ENCODE measurements at places on chromosomes 12 and 14.

- H3K4me1 ChIP-seq: peaks cover 15% of the 10 kb centered on the region
- H3K36me3 ChIP-seq: peaks cover 4% of the 10 kb centered on the region
- peaks cover 7% of the 10 kb centered on the region for H3K27me3 ChIP-seq
- no peak overlapping the region for H3K27ac ChIP-seq
- DNase-seq: no peak
- no peak overlapping the region for H3K4me3 ChIP-seq
Observed at GRCh38 chr14:92847749-92848148, 53.6 kb downstream of the GOLGA5 start.

GRCh38 chr12:131103669-131104462 is 150.2 kb downstream of the ADGRD1 start:
- no peaks in the 10 kb centered on the region for H3K36me3 ChIP-seq
- H3K4me3 ChIP-seq: no peak overlapping the region
- H3K27me3 ChIP-seq: peaks cover 10% of the 10 kb centered on the region
- no peak overlapping the region for H3K27ac ChIP-seq
- DNase-seq: no peak

GRCh38 chr12:69822201-69822860 is 2.7 kb upstream of the MYRFL start:
- H3K4me1 ChIP-seq: no peaks in the 10 kb centered on the region
- no peak overlapping the region for H3K27ac ChIP-seq
- H3K27me3 ChIP-seq: no peaks in the 10 kb centered on the region
- no peak overlapping the region for H3K4me3 ChIP-seq

DNA sequence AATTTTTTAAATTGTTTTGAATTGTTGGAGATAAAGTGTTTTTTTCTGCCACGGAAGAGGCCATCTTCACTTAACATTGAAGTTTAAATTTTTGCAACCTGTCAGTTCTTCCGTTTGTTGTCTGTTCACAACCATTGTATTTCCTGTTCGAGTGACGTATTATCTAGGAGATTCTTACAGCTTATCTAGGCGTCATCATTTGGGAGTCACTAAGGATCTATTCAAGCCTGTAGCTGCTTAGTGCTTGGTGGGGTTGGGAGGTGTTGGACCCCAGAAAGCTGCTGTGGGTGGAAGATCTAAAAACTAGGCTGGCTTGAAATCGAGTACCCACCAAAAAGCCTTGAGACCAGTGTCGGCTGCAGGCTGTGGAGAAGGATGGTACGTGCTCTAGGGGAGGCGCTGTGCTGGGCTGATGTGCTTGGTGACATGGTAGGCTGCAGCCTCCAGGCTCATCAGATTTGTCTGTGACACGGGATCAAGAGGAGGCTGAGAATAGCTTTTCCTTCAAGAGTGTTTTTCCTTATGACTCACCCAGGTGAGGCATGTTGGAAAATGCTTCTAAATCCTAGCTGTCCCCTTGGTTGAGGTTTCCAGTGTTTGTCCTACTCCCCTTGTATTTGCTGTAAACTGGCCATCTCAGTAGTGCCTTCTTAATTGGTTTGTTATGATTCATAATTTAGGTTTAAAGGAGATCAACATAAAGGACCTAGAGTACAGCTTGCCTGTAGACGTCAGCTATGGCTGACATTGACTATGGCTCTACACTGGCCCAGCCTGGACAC is 57.8 kb downstream of the ATG14 start:
- peaks cover 12% of the 10 kb centered on the region for H3K4me1 ChIP-seq
- H3K27me3 ChIP-seq: no peaks in the 10 kb centered on the region
- H3K4me3 ChIP-seq: no peak overlapping the region
- peak overlapping the region; percentile 41 for H3K27ac ChIP-seq
- peaks cover 12% of the 10 kb centered on the region for H3K36me3 ChIP-seq

GRCh38 chr12:113727651-113728061 is 238.5 kb downstream of the RBM19 start:
- H3K4me3 ChIP-seq: no peak overlapping the region
- no peak overlapping the region for H3K27ac ChIP-seq
- H3K4me1 ChIP-seq: no peaks in the 10 kb centered on the region

Measured in memory B cell (primary cell).